ENCODE measurements at places on chromosomes 5 and 9.

DNA sequence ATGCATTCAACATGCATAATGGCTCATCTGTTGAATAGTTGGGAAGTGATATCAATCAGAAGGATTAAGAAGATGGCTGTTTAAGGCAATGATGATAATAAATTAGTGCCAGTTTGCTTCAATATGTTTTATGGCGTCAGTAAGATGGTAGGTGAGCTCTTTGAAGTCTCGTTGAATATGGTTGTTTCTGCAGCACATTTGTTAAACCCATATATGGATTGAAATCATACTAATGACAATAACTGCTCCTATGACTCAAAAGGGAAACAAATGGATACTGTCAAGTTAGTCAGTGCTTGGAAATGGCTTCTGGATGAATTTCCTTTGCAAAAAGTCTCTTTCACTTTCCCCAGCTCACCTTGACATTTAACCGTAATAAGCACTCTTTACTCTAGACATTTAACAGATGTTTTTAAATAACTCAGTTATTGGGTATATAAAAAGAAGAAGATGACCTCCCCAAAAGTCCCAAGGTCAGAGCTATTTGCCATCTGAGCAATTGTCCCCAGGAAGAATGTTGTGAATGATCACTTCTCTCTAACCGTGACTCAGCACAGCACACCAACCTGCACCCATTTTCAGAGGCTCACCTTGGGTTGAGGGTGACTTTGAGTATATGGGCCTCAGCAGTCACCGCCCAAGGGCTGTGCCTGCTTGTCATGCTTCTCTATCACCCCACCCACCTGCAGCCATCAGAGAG lies 133.4 kb downstream of the GRIA1 start:
- no peak for DNase-seq

DNA sequence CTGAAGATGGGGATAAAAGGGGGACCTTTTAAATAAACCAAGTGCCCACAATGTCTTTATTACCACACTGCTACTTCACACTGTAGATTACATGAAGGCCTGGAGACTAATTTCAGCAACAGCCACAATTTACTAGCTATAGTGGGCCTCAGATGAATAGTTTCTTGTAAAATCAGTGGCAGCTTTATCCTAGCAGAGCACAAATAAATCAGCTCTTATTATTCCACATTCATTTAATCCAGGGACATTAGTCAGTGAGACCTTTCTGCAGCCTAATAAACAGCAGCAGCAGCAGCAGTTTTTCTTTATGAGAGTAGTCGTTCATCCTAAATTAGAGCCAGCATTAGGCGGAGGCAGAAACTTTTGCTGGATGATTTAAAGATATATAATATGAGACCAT lies 542.3 kb downstream of the PSAT1 start:
- no peak for DNase-seq

DNA sequence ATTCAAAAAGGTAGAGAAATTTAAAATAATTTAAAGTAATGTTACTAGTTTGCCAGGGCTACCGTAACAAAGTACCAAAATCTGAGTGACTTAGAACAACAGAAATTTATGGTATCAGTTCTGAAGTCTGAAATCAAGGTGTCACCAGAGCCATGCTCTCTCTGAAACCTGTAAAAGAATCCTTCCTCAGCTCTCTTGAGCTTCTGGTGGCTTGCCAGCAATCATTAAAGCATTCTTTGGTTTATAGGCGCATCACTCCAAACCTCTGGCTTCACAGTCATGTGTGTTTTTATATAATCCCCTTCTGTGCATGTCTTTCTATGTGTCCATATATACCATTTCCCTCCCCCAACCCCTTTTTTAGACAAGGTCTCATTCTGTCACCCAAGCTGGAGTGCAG lies 220.3 kb downstream of the COX7C start:
- DNase-seq: no peak

DNA sequence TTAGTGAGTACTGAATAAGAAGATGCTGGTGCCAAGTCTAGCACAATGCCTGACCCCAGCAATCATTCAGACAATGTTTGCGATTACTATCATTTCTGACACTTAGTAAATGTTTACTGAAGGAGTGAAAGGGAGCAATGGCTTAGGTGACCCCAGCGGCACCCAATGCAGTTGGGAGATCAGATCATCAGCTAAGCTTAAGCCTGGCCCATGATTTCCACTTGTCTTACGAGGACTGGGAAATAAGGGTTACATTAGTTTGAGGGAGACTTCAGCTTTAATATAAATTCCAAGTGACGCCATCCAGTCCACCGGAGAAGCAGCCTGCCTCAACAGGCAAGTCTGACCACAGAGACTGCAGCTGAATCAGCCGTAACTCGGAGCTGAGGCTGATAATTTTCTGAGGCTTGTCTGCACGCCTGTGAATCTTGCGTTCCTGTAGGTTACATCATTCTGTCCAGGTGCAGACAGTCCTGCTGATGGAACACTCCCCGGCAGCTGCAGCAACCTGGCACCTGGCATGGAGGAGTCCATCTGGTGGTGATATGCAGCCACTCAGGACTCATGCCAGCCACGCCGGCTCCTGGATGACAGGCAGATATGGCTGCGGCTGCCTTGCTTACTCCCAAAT lies 34.9 kb upstream of the FGF1 start:
- no peak for DNase-seq

DNA sequence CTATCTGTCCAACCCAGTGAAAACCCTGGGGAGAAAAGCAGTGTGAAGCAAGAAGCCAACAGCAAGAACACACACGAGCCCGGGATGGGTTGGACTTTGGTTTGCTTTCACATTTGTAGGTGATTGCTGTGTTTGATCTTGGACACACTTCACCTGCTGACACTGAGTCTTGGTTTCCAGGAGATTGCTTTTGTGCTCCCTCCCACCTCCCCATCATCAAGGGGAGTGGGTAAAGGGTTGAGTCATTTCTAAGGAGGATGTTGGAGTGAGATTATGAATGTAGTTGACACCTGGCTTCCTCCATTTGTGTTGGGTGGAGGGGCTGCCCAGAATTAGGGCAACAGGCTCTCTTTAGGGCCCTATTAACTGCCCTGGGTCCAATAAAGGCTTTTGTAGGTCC lies 37.5 kb downstream of the ANKDD1B start:
- DNase-seq: no peak

Measured in left hindlimb (tissue), 1 donor.